ENCODE measurements at places on chromosomes 4 and X.

GRCh38 chr4:27145597-27145996 lies 285.0 kb downstream of the STIM2 start:
- DNase-seq: no peak

DNA sequence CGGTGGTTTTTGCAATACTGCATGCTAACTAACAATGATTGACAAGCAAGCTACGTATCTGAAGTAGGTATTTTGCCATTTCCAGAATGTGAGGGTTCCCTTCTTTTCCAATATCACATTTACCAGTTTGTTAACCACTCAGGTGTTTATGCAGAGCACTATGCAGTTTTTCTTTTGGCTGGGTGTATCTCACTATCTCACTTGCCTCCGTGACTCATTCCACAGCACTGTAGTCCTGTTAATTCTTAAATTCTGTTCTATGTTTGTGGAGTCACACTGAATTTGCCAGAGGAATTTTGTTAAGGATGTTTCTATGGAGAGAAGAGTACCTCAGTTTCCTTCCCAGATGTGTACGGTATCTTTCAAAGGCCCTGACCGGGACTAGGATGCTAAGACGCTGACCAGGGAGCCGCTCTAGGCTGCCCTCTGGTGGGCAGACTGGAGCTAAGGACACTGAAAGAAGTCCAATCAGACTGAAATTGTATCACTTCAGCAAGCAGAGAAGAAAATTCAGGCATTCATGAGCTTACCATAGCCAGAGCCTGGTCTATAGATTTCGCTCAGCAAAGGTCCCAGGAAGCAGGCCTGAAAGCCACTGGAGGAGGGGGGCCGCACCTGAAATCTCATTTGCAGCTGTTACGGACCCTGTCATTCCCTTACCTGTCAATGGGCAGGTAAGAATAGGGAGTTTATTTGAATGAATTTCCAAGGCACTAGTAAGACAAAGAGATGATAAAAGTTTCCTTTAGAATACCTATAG lies 388.4 kb upstream of the SPOCK3 start:
- DNase-seq: peak; percentile 52

GRCh38 chr4:150336676-150337412 lies 245.1 kb upstream of the MAB21L2 start:
- DNase-seq: no peak

GRCh38 chr4:4575284-4576211 lies 33.7 kb upstream of the STX18 start:
- DNase-seq: peak; percentile 92

DNA sequence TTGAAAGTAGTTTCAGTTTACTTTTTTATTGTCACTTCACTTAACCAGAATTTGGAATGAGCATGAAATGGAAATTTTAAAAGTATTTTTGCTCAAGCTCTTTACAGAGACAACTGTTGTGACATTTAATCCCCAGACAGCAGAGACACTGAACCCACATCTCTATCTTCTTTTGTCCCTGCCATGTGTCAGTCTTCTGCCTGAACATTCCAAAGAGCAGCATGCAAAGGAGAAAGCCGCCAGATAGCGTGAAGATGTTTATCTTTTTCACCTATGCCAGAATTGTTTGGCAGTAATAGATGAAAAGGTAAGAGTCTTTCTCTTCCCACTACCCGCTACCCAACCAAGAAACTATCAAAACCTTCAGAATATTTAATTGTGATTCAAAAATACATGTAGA lies 46.8 kb downstream of the NDNF start:
- no peak for DNase-seq

GRCh38 chr4:63529581-63530337 lies 879.5 kb downstream of the TECRL start:
- no peak for DNase-seq

- no peak for DNase-seq
These were observed 3.6 kb upstream of the EIF4E start for GRCh38 chr4:98932539-98932938.

- peak; percentile 33 for DNase-seq
These were observed 35.8 kb downstream of the ATXN3L start for GRCh38 chrX:13283950-13284546.

DNA sequence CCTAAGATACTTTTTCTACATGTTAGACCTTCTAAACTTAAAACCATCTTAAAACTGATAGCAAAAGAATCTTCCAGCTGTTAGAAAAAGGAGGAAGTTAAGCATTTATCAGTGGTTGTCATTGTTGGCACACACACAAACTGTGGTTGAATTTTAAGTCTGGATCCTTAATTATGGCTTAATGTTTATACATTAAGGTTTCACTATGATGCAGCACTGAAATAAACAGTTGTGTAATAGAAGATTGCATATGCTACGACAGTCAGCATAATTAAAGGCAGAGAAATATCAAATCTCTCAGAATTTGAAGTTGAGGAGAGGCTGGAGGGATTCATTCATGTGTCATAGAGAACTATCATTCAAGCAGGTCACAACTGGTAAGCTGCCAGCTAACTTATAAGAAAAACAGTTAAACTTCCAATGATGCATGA lies 32.3 kb downstream of the ADGRA3 start:
- no peak for DNase-seq

GRCh38 chr4:106830879-106831278 lies 205.2 kb downstream of the DKK2 start:
- DNase-seq: no peak

- no peak for DNase-seq
These were observed 7.5 kb downstream of the GPR143 start for GRCh38 chrX:9758021-9758638.

DNA sequence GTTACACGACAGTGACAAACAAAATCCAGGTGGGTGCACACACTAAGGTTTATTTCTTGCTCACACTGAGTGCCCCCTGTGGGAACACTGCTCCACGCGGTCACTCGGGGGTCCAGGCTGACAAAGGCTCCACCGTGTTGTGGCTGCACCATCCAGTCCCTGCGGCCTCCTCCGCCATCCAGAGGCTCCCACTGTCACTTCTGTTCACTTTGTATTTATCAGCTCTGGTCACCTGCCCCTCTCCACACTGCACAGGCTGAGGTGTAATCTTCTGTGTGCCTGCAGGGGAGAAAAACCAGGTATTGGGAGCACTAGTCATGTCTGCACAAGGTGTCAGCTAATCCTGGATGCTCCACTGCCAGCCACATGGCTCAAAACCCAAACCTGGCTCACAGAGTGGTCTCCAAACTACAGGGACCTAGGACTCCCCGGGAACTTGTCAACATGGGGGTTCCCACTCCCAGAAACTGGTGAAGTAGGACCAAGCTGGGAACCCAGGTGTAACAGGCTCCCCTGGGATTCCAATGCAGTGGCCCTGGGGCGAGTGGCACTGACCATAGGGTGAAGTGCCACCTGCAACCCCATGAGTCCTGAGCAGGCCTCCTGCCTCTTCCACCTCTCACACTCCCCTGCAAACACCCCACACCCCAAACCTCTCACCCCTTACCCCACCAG lies 25.5 kb downstream of the HMX1 start:
- no peak for DNase-seq

DNA sequence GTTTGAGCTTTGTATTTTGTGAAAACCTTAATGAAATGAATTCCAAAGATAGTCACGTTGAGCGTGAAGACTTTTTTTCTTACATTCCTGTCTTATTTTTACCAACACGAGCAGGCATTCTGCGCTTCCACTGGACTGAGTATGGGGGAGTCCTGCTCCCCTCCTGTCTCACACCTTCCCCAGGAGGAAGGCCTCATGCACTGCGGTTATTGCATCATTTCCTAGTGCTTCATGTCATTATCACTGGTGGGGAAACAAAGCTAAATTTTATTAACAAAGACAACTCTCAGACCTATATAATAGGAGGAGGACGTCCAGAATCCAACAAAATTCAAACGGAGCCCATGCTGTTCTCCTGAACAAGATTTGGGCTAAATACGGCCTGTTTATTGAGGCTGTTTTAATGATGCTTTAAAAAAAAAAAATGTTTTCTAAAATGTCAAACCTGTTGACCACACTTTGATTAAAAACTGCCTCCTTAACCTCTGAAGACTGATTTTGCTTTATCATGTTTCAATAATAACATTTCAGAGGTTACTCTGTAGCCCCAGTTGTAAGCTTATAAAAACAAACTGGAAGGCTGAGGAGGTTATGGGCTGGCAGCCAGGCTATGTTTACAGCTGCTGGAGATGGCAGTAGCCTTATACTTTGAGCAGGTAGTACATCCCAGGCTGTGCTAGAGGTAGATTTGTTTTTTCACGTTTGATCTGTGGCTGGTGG lies 118.0 kb downstream of the SOWAHB start:
- no peak for DNase-seq

Measured in retina (tissue), 1 donor.